ENCODE measurements at places on chromosomes 5 and 9.
A peak's percentile ranks its signal among the peaks of the same experiment; 100 is the strongest.

- DNase-seq = no peak
Measured at GRCh38 chr5:166596043-166596442, 1695.4 kb upstream of the WWC1 start.

DNA sequence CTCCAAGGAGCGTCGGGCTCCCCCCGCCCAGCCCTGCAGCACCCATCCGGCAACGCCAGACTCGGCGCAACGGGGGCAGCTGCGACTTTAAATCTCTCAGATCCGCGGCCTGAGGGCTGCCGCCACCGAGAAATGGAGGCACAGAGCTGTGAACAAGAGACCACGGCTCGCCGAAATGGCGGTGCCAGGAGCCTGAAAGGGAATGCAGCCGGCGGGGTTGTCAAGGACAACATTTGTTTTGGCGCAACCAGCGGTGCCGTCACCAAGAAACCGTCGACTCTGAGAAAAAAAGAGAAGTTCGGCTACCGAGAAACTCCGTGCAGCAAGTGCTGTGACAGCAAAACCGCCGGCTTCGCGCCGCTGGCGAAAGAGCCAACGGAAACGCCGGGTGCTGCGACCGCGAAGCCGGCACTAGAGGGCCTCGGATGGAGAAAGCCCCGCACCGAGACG lies 2.1 kb upstream of the ANXA2R start:
- peak; percentile 92 for DNase-seq

- no peak for DNase-seq
Measured at GRCh38 chr9:127866535-127866934, 10.9 kb downstream of the AK1 start.

DNA sequence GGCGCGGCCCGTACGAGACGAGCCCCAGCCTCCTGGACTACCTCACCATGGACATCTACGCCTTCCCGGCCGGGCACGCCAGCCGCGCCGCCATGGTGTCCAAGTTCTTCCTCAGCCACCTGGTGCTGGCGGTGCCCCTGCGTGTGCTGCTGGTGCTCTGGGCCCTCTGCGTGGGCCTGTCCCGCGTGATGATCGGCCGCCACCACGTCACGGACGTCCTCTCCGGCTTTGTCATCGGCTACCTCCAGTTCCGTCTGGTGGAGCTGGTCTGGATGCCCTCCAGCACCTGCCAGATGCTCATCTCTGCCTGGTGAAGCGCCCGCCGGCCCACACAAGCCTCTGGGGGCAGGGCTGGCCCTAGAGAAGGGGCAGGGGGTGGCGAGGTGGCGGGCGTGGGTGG lies 18.5 kb downstream of the PLPP7 start:
- DNase-seq = no peak

GRCh38 chr9:81694541-81694940 lies 5.2 kb upstream of the TLE1 start:
- no peak for DNase-seq

GRCh38 chr5:151037561-151038411 lies 17.4 kb downstream of the GPX3 start:
- DNase-seq = no peak

DNA sequence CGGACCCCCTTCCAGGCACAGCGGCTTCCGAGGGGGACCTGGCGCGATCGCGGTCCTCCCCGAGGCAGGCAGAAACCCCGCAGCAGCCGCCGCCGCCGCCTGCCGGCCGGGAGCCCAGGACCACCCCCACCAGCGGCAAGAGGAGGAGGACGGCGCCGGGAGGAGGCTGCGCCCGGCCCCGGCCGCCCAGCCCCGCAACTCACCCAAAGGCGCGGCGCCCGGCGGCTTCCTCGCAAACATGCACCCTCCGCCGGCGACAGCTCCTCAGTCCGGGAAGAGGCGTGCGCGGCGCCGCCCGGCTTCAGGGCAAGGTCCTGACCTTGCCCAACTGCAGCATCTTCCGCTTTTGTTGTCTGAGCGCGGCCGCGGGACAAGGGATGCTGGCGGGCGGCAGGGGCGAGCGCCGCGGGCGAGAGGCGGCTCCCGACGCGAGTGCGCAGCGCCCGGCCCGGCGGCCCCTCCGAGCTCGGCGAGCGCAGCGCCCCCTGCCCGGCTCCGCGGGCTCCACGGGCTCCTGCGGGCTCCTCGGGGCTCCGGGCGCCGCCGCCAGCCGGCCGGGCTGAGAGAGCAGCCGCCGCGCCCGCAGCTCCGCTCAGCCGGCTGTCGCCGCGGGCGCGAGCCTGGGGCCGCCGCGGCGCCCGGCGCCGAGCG lies 507 bp downstream of the CTNND2 start:
- DNase-seq = no peak

DNA sequence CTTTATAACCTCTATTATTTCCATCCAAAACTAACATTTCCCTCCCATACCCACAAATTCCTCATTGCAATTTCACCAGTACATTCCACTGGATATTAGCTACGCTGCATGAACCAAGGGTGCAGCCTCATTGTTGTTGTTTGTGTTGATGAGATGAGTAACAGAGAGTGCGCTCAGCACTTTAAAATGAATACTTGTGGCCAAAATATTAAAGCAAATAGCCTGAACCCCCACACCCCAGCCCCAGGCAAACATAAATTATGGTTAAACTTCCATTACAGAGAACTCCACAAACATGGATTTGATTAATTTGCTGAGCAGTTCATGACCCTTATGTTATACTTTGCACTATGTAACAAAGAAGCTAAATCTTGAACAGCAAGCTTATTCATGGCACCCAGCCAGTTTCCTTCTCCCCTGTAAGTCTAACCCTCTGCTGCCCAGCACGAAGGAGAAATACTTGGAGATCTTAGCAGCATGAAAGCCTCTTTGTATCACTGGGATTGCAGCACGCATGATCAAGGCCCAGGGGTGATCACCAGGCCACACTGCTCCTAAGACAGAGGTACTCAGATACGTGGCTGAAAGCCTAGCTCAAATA lies 205.0 kb downstream of the DOCK8 start:
- no peak for DNase-seq

- no peak for DNase-seq
Measured at GRCh38 chr5:30103052-30103451, 1090.4 kb upstream of the CDH6 start.

DNA sequence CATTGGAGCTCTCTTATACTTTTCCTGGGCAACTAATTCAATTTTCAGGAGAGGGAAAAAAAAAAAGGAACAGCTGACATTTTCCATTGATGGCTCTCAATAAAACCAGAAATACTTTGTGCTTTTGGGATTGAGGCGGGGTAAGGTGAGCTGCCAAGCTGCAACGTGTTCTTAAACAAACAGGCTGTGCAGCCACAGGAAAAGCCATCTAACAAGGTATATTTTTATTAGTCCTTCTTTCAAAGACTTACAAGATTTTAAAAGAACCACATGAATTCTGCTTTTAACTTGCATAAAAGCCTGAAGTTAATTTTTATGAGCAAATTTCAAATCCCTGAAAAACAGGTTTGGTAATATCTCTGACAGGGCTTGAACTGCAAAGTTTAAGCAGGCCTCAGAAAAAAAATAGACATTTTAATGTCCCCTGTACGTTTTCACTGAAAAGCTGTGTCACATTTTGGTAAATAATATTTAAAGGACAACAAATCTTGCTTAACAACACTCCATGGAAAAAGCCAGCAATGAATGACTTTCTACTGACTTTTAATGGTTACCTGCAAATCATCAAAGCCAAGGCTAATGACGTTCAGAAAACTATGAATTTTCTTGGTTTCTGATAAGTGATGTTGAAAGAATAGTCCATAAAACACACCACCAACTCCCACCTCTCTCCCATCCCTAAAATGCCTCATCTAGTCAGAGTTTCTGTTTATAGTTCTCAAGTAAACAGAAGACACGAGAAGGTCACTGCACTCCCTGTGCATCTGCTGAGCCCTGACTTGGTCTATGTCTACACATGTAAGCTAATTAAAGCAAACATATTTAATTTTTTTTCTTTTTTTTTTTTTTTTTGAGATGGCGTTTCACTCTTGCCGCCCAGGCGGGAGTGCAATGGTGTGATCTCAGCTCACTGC lies 433.6 kb downstream of the PIK3R1 start:
- no peak for DNase-seq

DNA sequence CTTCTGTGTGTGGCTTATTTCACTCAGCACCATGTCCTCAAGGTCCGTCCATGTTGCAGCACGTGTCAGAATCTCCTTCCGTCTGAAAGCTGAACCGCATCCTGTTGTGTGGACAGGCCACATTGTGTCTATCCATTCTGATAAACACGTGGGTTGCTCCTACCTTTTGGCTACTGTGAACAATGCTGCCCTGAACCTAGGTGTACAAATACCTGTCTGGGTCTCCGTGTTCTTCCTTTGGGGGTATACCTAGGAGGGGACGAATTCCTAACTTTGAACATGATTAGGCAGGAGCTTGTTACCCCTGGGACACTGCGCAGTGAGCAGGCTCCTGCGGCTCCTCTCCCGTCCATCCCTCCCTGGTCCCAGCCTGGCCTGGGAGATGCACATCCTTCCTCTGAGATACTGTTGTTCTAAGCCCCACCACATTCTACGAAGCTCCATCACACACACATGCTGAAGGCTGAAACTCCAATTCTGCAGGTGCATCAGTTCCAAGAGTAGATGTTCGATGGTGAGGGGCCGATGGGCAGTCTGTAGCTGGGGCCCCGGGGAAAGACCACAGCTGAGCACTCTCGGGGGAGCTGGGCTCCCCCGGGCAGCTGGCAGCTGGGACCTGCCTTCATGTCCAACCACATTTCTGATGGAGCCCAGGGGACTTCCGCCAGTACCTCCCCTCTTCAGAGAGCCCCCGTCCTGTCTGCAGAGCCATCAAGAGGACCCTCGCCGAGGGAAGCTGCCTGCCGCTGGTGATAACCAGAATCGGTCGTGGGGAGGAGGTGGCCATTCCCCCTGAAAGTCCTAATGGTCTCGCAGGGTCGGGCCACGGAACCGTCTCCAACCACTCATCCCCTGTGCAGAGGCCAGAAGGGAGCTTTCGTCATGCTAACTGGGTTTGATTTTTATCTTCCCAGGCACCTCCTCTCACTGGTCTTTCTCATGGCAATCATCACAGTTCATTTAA lies 120.9 kb downstream of the COL23A1 start:
- DNase-seq = no peak

DNA sequence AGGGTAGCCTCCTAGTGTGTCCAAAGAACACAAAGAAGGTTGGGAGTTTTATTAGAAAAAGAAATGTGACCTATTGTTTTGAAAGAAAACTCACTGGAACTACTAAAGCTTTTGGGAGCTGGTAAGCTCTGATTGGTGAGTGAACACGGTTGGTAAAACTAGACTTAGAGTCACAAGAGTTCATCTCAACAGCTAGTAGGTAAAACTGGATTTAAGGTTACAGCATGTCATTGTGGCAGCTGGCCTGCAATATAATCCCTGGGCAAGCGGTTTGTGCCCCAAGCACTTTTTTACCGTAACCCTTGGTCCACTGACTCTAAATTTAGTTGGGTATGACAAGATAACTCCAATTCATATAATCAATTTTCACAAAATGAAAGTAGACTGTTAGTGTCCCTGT lies 47.4 kb downstream of the UBAP2 start:
- no peak for DNase-seq

DNA sequence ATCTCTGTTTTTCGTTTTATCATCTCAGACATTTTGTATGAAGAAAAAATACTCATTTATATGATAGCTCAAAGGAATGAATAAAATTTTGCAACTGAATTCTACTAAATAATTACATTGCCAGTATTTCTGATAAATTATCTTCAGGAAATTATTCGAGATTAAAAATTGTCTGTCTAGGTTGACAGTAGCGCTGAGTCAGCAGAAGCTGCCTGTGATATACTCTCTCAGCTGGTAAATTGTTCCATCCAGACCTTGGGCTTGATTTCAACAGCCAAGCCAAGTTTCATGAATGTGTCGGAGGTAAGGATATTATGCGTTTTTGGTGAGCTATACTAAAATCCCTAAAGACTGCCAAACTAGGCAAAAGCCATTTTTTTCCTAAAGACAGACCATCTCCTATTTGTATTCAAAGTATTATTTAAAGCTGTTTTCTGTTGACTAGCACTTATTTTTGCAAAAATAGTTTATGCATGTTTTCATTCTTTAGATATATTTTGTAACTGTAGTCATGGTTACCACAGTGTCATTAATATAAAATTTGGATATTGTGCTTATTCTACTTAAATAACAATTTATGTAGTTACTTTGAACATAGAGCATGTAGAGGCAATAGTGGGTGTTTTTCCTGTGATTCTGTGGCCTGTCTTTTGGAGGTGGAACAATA lies 17.4 kb downstream of the LECT2 start:
- no peak for DNase-seq

DNA sequence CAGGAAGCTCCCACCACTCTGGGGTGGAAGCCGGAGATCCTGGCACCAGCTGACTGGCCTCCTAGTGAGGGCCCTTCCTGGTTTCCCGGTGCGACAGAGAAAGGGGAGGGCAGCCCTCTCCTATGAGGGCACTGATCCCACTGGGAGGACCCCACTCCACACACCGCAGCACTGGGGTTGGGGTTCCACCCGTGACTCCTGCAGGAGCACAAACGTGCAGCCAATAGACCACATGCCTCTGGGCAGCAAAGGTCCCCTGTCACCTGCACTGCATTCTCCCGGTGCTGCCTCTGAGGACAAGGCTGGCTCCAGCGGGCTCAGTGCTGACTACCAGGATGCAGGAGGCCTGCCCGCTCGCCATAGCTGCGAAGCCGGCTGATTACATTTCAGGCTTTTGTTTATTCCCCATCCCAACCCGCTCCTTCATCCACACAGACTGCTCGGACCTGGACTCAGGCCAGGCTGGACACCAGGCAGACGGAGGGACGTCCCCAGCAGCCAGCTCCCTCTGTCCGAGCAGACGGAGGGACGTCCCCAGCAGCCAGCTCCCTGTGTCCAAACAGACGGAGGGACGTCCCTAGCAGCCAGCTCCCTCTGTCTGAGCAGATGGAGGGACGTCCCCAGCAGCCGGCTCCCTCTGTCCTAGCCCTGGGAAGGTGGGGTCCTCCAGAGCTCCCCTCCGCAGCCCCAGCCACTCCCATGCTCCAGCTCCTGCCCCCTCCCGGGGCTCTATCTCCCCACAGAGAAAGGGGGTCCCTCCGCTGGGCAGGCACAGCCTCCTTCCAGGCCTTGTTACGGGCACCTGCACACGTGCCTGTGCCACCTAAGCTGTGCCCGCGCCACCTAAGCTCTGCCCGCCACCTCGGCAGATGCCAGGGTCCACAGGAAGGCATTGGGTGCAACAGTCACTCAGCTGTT lies 8.8 kb upstream of the CEP72 start:
- DNase-seq = no peak

DNA sequence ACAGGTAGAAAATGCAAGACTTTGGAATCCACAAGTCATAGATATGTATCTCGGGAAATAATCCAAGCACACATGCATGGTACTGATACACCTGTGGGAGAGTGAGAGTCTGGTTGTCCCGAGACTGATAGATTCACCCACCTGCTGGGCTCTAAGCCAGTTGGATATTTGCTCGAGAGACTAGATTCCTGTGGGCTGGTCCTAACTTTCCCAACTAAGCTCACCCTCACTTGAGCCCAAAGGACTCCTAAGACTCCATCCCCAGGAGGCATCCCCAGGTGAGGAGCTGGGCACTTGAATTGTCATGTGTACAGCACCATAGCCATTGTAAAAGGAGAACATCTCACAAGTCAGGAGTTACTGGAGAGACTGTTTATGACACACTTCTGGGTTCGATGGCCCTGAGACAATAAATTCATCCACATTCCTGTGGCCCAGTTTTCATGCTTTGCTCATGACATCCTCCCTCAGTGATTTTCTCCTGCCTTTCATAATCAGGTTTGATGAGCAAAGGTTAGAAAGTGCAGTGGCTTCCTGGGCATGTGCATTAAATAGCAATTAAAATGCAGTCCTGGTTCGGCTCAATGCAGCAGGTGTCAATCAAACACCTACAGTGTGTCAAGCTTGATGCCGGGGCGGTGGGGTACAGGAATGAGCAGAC lies 18.1 kb downstream of the SLC1A1 start:
- no peak for DNase-seq
